ENCODE measurements at places on chromosomes 5 and 9. TPM values are rescaled to one million over a fixed set of nuclear protein-coding genes. Genes with fewer than 3 reads are reported as not detected.

- DNase-seq = no peak
Observed at GRCh38 chr9:126852086-126852688, 8.3 kb upstream of the ZBTB34 start.

DNA sequence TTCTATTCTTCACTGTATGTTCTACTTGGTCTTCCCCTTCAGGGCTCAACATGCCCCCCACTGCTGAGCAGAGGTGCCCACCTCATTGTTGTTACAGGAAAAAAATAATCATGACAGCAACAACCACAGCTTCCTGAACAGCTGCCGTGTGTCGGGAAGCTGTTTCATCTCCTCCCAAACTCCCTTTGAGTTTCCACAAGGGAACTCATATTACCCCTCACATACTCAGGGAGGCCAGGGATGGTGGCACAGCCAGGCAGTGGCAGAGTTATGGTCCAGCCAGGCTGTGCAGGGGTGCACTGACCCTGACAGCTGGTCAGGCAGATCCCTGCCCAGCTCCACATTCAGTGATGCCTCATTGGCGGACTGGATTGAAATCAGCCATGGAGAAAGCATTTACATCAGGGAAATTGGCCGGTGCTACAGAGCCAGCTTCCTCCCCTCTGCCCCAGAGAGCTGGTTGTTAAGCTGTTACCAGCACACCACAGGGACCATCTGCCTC is 37.3 kb downstream of the SARDH start:
- DNase-seq = no peak

GRCh38 chr5:68033961-68034571 is 181.5 kb upstream of the PIK3R1 start:
- DNase-seq = peak; percentile 56

GRCh38 chr9:98191671-98192502 is 550 bp downstream of the CORO2A start:
- peak; percentile 28 for DNase-seq

The NELFB gene
- polyA plus RNA-seq = 41.2 TPM

- no peak for DNase-seq
Observed at GRCh38 chr5:87263498-87263897, 4.2 kb upstream of the RASA1 start.

The SLCO6A1 gene
- not detected for polyA plus RNA-seq

All from muscle of back (tissue), 13 donors.